Bronchus fibroblast of lung (primary cell): ENCODE measurements at places on chromosomes 16 and 17. TPM values are rescaled to one million over a fixed set of nuclear protein-coding genes. Genes with fewer than 3 reads are reported as not detected.

Gene KRT23
- total RNA-seq: under 0.01 TPM in 1 of 2 replicates, not detected in the other

Gene FBXL16
- 0.17 and 0.45 TPM in 2 replicates for total RNA-seq

Gene RPL19
- 2,902 and 3,012 TPM in 2 replicates for total RNA-seq

Gene UTS2R
- total RNA-seq: not detected in 2 replicates

Gene DYNLL2
- total RNA-seq: 11.4 and 11.6 TPM in 2 replicates

Gene KIFC3
- 27.1 and 28.1 TPM in 2 replicates for total RNA-seq

Gene RHBDL1
- 0.50 and 1.5 TPM in 2 replicates for total RNA-seq

Gene ADAD2
- not detected in 2 replicates for total RNA-seq

Gene GLIS2
- 3.2 and 3.3 TPM in 2 replicates for total RNA-seq

Gene ZNF624
- 1.8 and 3.2 TPM in 2 replicates for total RNA-seq

Gene ZNF48
- 4.4 and 5.6 TPM in 2 replicates for total RNA-seq

Gene ITGAX
- total RNA-seq: under 0.01 TPM in 1 of 2 replicates, not detected in the other

Gene NHERF2
- 47.4 and 58.7 TPM in 2 replicates for total RNA-seq

Gene FOXN1
- not detected in 2 replicates for total RNA-seq

Gene CDYL2
- 1.3 and 2.0 TPM in 2 replicates for total RNA-seq

Gene PABPN1L
- total RNA-seq: not detected in 2 replicates

Gene CCL23
- not detected in 2 replicates for total RNA-seq

Gene ITGAD
- not detected in 2 replicates for total RNA-seq

Gene GINS2
- 34.6 and 35.5 TPM in 2 replicates for total RNA-seq

Gene DNAI2
- total RNA-seq: not detected in 2 replicates

Gene NT5M
- total RNA-seq: 1.2 and 2.5 TPM in 2 replicates

Gene ARHGDIG
- total RNA-seq: not detected in 2 replicates

Gene CD300H
- not detected in 2 replicates for total RNA-seq

Gene OR2C1
- total RNA-seq: not detected in 2 replicates

Gene TOP3A
- 24.2 and 25.9 TPM in 2 replicates for total RNA-seq

Gene MPP2
- 1.6 and 2.9 TPM in 2 replicates for total RNA-seq

Gene KRTAP1-5
- total RNA-seq: 0.50 and 0.59 TPM in 2 replicates

Gene KCNH6
- not detected in 2 replicates for total RNA-seq

Gene CCDC40
- total RNA-seq: 1.0 and 2.0 TPM in 2 replicates

Gene RASL10B
- 4.7 and 5.1 TPM in 2 replicates for total RNA-seq

Gene RAMP2
- 0.59 and 1.5 TPM in 2 replicates for total RNA-seq

Gene ALOX12B
- total RNA-seq: not detected in 2 replicates

Gene CNTNAP1
- total RNA-seq: 16.0 and 16.4 TPM in 2 replicates

Gene ZNF785
- total RNA-seq: 4.9 and 6.2 TPM in 2 replicates

Gene ASB16
- under 0.01 TPM in 1 of 2 replicates, not detected in the other for total RNA-seq

Gene PPP1R27
- not detected in 2 replicates for total RNA-seq

Gene HSF4
- 1.3 and 2.4 TPM in 2 replicates for total RNA-seq

Gene EVPLL
- not detected in 2 replicates for total RNA-seq
